ENCODE measurements at places on chromosomes 12 and 14.

GRCh38 chr12:128755566-128755965 is 68.2 kb downstream of the SLC15A4 start:
- no peak for DNase-seq

DNA sequence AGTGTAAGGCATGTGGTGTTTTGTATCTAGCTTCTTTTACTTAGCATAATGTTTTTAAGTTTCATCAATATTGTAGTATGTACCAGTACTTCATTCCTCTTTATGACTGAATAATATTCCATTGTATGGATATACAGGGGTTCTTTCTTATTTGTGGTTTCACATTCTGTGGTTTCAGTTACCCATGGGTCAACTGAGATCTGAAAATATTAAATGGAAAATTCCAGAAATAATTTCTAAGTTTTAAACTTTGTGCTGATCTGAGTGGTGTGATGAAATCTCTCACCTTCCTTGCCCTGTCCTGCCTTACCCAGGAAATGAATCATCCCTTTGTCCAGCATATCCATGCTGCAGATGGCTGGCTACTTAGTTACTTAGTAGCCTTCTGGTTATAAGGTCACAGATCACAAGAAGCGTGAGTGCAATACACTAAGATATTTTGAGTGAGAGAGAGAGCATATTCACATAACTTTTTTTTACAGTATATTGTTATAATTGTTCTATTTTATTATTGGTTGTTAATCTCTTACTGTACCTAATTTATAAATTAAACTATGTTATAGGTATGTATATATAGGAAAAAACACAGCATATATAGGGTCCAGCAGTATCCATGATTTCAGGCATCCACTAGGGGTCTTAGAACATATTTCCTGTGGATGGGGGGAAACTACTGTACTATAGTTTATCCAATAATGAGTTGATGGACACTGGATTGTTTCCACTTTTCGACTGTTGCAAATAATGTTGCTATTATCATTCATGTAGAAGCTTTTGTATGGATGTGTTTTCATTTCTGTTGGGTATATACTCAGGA is 59.6 kb upstream of the LRTM2 start:
- no peak for DNase-seq

DNA sequence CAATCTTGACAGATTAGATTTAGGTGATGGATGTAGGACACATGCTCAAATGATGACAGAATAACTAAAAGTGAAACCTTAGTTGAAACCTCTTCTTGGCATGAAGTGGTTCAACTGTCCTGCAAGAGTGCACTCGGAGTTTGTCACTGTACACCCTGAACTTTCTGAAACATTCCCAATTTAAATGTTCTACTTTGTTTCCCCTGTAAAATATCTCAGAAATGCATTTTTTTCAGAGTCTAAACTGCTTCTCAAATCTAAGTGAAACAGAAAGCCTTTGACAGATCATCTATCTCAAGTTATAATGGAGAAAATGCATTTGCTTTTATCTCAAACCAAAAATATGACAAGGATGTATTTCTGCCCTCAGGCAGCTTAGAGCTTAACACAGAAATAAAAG is 66.0 kb downstream of the BHLHE41 start:
- peak; percentile 15 for DNase-seq

DNA sequence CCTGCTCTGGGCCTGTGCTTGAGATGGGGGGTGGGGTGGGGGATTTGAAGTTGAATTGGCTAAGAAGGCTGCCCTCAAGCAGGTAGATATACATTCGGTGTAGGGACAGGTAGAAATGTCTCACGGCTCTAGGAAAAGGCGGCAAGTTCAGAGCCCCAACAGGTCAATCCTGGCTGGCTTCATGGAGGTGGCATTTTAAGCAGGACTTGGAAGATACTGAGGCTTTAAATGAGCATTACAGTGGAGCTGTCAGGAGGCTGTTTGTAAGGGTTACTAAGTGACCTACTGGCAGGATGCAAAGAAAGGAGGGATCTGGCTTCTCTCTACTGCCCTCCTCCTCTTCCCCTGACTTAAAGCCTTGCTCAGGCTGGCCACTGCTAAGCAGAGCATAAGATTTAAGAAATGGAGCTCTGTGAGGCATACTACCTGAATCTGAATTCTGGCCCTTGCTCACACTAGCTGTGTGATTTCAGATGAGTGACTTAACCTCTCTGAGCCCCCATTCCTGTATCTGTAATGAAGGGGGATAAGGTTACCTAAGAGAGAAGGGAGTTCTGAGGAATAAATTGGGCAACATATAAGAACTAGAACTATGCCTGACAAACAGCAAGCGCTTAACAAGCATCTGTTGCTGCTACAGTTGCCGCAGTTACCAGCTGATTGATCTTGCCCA is 61.6 kb downstream of the SLC24A4 start:
- no peak for DNase-seq

- DNase-seq = no peak
These were observed 37.3 kb upstream of the RAP1B start for GRCh38 chr12:68573406-68573805.

DNA sequence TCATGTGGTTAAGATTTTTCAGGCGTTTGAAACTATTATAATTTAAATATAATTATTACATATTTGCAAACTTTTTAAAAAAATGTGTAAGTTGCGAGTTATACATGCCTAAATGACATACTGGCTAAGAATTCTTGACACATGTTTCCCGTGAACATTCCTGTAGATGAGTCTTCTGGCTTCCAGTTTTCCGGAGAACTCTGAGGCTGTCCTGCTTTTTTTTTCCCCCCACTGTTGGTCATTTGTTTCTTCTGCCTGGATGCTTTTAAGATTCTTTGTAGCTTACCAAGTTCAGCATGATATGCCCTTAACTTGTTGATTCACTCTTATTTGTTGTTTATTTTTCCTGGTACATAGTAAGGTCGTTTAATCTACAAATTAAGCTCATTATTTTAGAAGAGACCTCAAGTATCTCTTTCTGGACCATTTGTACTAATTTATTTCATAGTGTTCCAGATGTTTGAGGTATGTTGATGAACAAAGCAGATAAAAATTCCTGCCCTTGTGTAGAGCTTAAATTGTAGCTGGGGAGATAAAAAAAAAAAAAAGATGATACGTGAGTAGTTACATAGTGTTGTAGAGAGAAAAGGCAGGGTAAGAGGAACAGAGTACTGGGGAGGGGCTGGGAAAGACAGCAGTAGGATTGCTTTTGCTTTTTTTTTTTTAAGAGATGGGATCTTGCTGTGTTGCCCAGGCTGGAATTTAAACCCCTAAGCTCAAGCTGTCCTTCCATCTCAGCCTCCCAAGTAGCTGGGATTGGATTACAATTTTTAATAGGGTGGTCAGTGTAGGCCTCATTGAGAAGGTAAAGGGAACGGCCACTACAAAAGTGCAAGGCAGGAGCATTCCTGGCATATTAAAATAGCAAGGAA is 32.8 kb downstream of the ARHGAP5 start:
- no peak for DNase-seq

DNA sequence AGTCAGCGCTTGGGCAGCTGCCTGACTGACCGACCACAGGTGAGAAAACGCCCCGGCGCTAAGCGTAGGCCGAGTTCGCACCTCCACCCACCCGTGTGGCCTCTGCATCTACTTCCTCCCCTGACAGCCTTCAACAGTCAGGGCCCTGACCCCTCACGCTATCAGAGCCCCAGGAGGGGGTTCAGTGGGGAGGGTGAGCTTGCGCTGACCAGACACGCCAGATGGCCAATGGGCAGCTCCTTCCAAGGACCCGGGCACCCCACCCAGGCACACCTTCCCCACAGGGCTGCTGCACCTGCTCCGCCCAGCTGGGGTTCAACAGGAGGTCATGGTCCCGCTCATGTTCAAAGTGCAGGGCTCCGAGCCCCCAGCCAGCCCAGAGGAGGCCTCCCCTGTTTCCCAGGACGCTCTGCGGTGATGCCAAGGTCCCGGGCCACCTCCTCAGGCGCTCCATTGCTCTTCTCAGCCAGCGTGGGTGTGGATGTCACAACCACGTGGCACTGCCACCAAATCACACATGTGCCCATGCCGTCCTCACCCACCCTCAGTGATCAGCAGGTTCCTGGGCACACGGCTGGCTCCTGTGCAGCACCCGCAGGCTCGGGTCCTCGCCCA is 48.7 kb upstream of the BCL11B start:
- DNase-seq = peak; percentile 24

DNA sequence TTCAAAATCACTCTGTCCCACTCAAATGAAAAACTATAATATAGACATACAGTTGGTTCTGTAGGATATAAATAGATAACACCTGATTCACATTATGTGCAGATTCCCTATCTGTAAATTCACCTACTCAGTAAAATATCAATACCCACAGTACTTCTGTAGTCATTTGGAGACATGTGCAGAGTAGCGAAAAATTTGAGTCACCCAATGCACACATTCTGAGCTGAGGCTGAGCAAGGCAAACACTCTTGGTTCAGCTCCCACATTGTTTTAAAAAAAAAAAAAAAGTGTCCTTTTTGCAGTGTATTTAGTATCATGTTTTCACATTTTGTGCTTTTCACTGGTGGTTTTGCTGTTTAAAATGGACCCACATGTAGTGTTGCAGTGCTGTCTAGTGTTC is 27.3 kb upstream of the BBS10 start:
- no peak for DNase-seq

DNA sequence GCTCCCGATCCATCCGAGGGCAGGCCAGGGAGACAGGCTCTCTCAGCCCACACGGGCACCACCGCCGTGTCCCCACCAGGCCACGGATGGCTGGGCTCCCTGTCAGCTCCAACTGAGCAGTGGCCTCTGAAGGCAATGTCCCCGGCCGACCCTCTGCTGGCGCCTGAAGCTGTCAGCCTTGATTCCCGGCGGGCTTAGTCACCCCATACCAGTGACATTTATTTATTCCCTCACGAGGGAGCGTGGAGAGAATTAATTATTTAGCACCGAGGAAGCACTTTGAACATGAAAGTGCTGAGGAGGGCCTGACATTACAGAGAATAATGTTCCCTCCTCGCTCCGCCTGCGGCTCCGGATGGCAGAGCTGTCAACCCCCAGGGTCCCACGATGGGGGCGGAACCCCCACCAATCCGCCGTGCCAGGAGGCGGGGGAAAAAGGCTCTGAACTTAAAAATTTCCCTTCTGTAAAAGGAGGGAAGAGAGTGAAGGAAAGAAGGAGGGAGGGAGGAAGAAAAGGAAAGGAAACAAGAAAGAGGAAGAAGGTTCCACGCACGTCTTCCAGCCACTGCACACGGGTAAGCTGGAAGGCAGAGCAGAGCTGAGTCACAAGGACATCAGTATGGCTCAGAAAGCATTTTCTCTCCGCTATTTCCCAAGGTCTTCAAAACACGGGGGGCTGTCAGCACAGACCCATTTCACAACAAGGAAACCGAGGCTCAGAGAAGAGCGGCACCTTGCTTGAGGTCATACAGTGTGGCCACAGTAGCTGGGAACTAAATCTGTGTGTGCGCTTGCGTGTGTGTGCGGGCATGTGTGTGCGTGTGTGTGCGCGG is 108.7 kb upstream of the NCOR2 start:
- DNase-seq = no peak

DNA sequence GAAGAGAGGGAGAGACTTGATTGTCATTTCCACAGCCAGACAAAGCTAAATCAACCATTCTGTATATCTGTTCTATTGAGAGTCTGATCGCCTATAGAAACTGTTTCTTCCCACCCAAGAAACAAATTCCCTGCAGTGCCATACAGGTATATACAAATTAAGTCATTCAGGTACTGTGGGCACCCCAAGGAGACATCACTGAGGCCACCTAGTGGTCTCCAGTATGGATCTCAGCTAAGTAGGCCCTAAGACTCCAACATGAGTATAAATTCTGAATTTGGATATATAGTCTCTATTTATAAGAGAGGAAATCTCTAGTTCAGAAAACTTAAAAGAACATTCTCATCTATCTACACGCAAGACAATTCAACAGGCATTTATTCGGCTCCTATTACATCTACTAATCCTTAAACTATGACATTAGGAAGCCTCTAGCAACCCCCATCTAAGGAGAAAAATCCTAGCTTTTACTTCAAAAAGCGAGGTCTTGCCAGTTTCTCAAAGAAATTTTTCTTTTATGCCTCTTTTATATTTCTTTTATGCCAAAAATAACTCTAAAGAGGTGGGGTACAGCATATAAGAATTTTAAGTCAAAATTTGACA is 62.6 kb downstream of the DCAF5 start:
- DNase-seq = no peak

- no peak for DNase-seq
These were observed 184.1 kb downstream of the PRKD1 start for GRCh38 chr14:29743531-29743930.

- no peak for DNase-seq
These were observed 25.3 kb downstream of the GNS start for GRCh38 chr12:64733857-64734256.

DNA sequence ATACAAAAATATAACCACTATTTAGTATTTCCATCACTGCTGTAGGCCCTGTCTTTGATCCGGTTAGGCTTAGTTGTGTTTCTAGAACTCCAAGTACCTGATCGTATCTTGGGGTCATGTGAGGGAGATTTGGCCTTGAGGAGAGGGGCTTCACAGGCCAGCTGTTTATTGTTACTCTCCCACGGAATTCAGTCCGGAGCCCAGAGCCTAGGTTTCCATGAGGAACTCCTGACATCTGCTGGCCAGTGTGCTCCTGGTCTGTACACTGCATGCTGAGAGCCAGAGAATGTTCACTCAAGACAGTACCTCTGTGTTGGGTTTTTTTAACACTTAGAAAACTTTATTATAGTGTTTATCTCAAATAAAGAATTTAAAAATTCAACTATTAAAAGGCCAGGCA is 341.0 kb upstream of the TMEM132C start:
- no peak for DNase-seq

GRCh38 chr14:74314576-74314975 is 11.8 kb upstream of the ABCD4 start:
- no peak for DNase-seq

- no peak for DNase-seq
These were observed 80.3 kb upstream of the TMEM132D start for GRCh38 chr12:129984106-129984505.

DNA sequence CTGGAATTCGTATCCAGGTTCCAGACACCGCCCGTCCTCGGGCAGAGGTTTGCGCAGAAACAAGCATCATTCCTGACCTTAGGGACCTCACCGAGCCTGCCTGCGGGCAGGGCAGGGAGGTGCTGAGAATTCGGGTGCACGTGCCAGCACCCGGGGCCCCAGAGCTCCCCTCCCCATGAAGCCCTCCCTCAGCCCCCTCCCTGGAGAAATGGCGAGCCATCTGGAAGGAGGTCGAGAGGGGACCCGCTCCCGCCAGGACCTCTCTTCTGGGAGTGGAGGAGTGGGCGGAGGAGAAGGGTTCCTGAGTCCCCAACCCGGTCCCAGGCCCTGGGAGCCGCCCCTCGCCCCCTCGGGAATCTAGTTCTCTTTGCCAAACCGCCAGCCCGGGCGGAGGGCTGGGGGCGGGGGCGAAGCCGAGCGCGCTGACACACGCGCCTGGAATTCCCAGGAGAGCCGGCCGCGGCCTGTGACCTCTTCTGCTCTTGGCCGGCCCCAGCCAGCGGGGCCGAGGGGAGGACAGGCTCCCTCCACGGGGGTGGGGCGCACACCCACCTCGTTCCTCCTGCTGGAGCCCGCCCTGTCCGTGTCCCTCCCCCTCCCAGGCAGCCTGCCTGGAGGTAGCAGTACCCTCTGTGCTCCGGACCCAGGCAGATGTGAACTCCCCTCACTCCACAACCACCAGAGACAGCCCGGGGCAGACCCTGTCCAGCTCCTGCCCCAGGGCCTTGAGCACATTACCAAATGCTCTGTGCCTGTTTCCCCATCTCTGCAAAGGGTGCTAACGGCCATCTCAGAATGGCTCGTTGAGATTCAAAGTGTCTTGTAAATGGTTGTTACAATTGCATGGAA is 23.0 kb upstream of the GPR132 start:
- no peak for DNase-seq

- DNase-seq = peak; percentile 84
These were observed 458 bp downstream of the KHNYN start for GRCh38 chr14:24430143-24430681.

Data from GM10248 (cell line).